ENCODE measurements at places on chromosomes 1 and 21. TPM values are rescaled to one million over a fixed set of nuclear protein-coding genes. Genes with fewer than 3 reads are reported as not detected.

Gene CLCNKA
- total RNA-seq = 0.19 TPM

Gene PLPPR5
- total RNA-seq = not detected

- no peak for DNase-seq
Measured at GRCh38 chr1:53115403-53116306, 26.8 kb downstream of the SLC1A7 start.

DNA sequence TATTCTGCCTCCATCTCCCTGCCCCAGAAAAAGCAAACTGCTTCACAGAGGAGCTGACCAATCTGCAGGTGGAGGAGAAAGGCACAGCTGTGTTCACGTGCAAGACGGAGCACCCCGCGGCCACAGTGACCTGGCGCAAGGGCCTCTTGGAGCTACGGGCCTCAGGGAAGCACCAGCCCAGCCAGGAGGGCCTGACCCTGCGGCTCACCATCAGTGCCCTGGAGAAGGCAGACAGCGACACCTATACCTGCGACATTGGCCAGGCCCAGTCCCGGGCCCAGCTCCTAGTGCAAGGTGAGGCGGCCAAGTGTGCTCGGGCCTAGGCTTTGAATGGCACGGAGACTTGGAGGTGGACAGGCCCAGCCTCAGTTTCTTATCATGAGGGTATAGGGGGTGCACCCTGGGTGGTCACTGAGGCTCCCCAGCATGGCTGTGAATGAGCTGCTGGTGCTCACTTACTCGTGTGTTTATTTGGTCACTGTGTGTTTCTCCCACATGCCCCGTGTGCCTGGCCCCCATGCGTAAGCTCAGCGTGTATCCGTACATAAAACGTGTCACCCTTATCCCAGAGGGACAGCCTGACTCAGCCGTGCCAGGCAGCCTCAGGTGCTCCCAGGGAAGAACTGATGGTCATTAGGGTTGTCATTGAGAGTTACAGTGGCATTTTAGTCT is 75.8 kb downstream of the OBSCN start:
- peak; percentile 57 for DNase-seq

DNA sequence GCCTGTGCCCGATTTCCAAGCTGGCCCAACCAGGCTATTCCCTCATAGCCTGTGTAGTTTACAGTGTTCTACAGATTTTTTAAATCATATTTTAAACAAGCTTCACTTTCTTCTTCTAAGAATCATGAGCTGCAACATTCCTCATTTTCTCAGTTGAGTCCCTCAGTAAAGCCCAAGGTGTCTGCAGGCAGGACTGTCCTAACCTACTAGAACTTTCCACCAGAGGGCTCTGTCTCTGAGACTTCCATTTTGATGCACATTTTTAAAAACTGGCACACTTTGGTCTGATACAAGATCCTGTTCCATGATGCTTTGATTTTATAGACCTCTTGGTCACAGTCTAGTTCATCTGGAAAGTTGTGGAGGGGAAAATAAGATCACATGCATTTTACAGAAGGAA is 21.6 kb upstream of the SLAMF6 start:
- DNase-seq = no peak

GRCh38 chr1:15627343-15627988 is 10.2 kb downstream of the DDI2 start:
- no peak for DNase-seq

Data from Right ventricle myocardium inferior (tissue), 1 donor.